ENCODE measurements at places on chromosomes 5 and 9.

GRCh38 chr9:127567035-127567729 is 44.9 kb upstream of the STXBP1 start:
- no peak for DNase-seq

DNA sequence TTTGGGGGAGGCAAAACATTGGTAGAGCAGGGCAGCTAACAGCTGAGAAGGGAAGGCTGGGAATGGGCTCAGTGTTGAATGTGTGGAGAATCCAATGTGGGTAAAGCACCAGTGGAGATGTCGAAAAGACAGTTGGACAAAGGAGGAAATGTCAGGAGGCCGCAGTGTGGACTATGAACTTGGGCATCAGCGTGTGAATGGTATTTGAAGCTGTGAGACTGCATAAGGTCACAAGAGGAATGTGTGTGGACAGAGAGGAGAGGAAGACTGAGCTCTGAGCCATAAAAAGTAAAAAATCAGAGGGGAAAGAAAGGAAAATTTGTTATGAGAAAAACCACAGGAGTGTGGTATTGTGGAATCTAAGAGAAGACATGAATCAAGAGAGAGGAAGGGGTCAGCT is 99.4 kb upstream of the ADAMTS16 start:
- no peak for DNase-seq

- no peak for DNase-seq
Measured at GRCh38 chr9:38732885-38733284, 13.0 kb upstream of the FAM240B start.

GRCh38 chr9:35658968-35659220 is 802 bp downstream of the CCDC107 start:
- DNase-seq: no peak

GRCh38 chr5:37249815-37250164 is 614 bp upstream of the CPLANE1 start:
- no peak for DNase-seq

GRCh38 chr9:14096258-14096922 is 217.6 kb downstream of the NFIB start:
- DNase-seq: no peak

GRCh38 chr5:30413540-30413939 is 779.9 kb upstream of the CDH6 start:
- no peak for DNase-seq

DNA sequence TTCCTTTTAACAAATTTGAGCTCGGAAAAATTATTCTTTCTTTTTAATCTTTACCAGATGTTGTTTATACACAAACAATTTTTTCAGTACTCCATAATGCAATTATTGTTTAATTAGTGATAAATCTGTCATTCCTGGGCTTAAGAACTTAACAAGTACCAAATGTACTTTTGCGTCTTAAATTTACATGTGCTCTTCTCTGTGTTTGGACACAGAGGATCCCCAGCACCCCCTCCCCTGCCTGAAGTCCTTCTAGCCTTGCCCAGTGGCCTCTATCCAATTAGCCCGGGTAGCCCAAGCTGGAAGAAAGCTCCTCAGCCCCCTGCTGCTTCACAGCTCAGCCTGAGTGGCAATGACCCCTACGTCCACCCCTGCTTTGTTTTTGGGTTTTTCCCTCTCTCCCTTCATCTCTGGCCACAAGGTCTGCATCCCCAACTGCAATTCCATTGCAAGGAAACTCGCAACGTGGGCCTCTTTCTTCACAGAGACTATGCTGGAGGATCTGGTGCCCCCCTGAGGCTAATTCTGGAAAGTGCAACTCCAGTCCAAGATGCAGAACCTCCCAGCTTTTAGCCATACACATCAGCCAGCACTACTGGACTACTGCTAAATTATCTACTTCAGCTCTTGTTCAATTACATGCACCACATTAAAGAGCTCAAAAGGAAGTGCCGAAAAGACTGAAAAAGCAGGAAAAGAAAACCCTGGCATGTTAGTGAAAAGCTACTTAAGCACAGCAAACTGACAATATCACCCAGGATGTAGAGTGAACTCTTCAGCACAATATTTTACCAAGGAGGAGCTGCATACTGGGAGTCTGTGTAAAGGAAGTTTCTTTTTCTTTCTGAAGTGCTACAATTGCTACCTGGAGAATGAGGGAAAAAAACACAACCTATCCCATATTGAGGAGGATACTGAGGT is 186.2 kb downstream of the FANCC start:
- DNase-seq: peak; percentile 3

DNA sequence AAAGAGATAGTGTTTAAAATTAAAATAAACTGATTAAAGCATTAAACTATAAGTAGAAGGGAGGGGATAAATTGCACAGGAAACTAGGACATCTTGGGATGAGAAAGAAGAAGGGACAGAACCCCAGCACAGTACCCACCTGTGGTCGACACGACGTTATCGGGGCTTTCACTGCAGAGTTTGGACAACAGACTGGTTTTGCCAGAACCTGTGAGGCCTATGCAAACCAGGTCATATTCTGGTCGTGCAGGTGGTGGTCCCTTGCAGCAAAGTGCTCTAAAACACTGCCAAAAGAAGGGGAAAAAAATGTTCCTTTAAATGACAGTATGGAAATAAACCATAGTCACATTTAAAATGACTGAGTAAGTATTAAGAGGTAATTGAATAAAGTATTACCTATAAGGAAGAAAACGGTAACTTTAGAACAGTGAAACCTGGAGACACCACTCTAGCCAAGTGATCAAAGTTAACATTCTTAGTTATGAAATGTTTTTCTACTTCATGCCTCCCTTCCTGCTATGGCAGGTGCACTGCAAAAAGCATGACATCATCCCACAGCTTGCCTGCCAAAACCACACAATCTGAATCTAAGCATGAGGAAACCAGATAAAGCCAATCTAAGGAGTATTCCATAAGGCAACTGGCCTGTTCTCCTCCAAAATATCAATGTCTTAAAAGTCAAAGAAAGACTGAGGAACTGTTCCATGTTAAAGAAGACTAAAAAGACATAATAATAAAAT is 138.6 kb downstream of the ARL15 start:
- DNase-seq: no peak

- no peak for DNase-seq
Measured at GRCh38 chr9:108756746-108757490, 98.9 kb downstream of the ACTL7B start.

DNA sequence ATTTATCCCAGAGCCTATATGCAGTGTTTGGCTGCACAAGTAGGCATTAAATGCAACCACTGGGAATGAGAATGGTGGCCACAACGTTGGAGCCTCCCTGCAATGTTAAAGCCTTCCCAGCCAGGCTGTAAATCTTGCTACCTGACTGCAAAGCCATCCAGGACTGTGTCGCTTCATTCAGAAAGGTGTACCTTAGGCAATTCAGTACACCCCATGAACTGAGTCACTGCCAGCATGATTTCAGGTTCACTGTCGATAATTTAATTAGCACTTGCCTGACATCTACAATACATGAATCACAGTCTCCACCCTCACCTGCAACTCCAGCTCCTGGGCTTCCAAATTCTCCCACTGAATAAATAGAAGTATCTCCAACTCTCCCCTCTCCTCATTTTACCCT is 108.4 kb downstream of the SLIT3 start:
- no peak for DNase-seq

- no peak for DNase-seq
Measured at GRCh38 chr9:134030821-134031470, 5.7 kb downstream of the BRD3OS start.

DNA sequence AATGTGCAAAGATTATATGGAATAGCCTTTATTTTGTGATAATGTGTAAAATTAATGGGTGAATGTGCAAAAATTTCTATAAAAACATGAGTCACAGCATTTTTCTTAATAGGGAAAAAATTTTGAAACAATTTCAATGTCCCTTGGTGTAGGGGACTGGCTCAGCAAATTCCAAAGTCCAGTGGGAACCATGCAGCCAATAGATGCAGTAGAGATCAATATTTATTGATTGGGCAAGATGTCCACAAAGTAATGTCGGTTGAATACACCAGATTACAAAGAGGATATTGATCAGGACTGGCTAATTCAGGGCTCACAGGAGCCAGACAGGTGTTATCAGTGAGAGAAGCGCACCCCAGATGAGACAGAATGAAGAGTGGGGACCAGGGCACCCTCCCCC is 62.5 kb downstream of the AMBP start:
- no peak for DNase-seq

DNA sequence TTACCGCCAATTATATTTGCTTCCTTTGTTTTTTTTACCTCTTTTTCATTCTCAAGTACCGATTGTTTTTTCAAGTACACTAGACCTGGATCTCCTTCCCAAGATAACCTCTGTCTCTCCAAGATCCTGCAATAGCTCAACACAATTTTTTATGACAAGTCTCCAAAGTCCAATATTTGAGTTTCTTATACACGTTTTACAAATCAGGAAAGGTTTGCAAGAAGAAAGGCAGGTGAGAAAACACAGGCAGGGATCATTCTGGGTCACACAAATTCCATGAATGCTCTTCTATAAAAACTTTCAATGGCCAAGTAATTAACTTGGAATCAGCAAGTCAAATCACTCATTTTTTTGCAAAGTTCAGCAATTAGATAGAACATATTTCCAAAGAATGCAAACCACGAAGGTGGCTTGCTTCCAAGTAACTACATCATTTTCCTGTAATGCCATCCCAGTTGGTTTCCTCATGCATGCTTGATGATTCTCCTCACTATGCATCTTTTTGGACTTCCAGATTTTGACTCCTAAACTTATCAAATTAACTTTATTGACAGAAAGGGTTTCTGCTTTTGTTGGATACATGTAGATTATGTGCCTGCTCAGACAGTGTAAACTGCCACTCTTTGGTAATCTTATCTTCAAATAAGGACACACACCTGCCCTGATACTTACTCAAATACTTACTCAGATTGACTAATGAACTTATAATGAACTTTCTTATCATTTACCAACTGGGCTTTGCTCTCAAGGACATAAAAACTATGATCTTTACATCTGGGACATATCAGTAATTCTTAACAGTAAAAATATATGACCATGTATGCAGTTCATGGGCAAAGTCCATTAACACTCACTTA is 24.7 kb upstream of the IFNE start:
- DNase-seq: no peak

DNA sequence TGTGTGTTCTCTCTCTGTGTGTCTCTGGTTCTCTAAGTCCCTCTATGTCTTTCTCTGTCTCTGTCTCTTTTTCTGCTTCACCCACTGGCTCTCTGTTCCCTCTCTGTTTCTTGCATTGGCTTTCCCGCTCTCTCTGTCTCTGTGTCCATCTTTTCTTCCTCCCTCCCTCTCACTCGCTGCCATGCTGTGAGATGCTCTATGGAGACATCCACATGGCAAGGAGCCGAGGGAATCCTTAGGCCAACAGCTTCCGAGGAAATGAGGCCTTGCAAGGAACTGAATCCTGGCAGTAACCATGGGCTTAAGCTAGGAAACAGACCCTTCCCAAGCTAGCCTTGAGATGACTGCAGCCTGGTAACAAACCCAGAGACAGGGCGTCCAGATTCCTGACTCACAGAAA is 117.3 kb downstream of the BRINP1 start:
- DNase-seq: no peak

- no peak for DNase-seq
Measured at GRCh38 chr5:143057580-143057999, 287.4 kb downstream of the ARHGAP26 start.

DNA sequence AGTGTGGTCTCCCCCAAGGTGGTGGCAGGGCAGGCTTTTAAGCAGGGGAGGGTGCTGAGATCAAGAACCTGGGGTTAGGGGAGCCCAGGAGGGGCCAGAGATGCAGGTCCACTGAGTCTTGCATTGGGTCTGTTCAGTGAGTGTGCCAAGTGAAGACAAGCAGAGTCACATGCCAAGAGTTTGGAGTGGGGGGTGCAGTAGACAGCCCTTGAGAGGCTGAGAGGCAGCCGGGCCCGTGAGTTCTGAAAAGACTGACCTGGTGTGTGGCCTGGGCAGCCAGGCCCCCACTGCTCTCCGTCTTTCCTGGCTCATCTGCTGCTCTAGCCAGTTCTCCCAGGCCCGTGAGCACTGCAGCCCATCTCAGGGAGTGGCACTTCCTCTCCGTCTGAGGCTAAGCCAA is 120.0 kb downstream of the DAB2IP start:
- no peak for DNase-seq
